ENCODE measurements at places on chromosomes 11 and 22. TPM values are rescaled to one million over a fixed set of nuclear protein-coding genes. Genes with fewer than 3 reads are reported as not detected.
A peak's percentile ranks its signal among the peaks of the same experiment; 100 is the strongest.

HTR3B gene
- total RNA-seq, result not detected

DNA sequence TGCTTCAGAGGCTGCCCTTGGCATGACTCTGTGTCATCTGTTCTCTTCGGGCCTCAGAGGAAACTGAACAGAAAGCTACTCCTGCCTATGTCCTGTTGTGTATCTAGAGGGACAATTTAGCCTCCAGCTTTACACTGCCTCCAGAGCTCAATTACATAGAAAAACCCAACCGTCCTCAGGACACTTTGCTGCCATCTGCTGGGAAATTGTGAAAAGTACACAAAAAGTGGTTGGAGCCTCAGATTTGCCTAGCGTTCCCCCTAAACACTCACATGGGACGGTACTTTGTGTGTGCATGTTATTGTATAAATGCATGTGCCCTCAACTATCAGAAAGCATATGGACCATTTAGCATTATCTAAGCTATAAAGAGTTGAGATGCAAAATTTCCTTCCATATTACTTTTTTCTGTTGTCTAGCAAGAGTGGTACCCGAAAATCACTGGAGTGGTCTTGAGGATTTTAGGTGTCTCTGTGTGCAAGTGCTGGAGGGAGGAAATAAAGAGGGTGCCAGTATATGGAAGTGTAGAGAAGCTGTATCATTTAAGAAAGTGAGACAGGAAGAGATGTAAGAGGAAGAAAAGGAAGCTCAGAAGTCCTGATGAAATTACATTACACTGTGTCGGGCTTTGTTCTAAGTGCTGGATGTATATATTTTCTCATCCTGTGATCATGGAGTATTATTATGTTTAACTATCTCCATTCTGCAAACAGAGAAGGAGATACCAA is 8.7 kb upstream of the MS4A4E start:
- DNase-seq, result peak; percentile 43
- peaks cover 32% of the 10 kb centered on the region for H3K27me3 ChIP-seq
- H3K4me3 ChIP-seq, result no peak overlapping the region
- no peaks in the 10 kb centered on the region for H3K4me1 ChIP-seq
- H3K36me3 ChIP-seq, result no peaks in the 10 kb centered on the region

APBB1 gene
- total RNA-seq, result 38.7 TPM

- no peaks in the 10 kb centered on the region for H3K4me1 ChIP-seq
- no peak overlapping the region for H3K27ac ChIP-seq
- H3K27me3 ChIP-seq, result no peaks in the 10 kb centered on the region
- H3K4me3 ChIP-seq, result no peak overlapping the region
Observed at GRCh38 chr22:32509045-32509444, 34.4 kb downstream of the FBXO7 start.

GRCh38 chr22:39535357-39535725 is 2.8 kb upstream of the RPS19BP1 start:
- H3K27ac ChIP-seq, result no peak overlapping the region
- no peak overlapping the region for H3K4me3 ChIP-seq
- no peak for DNase-seq
- H3K4me1 ChIP-seq, result peaks cover 33% of the 10 kb centered on the region
- H3K36me3 ChIP-seq, result peaks cover 13% of the 10 kb centered on the region

P2RX6 gene
- total RNA-seq, result 0.42 TPM

MUC6 gene
- total RNA-seq, result not detected

GRCh38 chr11:87366346-87366745 is 328.6 kb downstream of the TMEM135 start:
- H3K27me3 ChIP-seq, result peaks cover 17% of the 10 kb centered on the region
- no peak overlapping the region for H3K27ac ChIP-seq
- H3K36me3 ChIP-seq, result no peaks in the 10 kb centered on the region
- DNase-seq, result no peak
- no peaks in the 10 kb centered on the region for H3K4me1 ChIP-seq
- no peak overlapping the region for H3K4me3 ChIP-seq

PGA4 gene
- total RNA-seq, result not detected

TIGD3 gene
- total RNA-seq, result 1.1 TPM

TALDO1 gene
- total RNA-seq, result 293 TPM

DNA sequence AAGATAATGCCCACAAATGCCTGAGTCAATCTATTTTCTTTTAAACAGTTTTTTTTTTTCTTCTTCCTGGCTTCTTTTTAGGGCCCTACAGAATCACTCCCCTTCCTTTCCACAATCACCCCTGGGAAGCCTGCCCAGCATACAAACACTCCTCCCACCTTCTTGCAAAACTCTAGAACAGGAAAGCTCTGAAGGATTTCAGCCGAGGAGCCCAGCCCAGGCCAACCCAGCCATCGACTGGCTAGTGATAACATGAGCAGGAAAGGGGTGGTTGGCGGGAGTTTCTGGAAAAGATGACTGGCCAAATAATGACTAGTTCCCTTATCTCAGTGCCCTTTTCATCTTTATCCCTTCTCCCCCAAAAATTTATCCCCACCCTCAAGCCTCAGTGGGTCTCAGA is 68.2 kb downstream of the USP35 start:
- H3K4me3 ChIP-seq, result no peak overlapping the region
- H3K27ac ChIP-seq, result no peak overlapping the region
- DNase-seq, result no peak

NAGA gene
- 27.1 TPM for total RNA-seq

DNA sequence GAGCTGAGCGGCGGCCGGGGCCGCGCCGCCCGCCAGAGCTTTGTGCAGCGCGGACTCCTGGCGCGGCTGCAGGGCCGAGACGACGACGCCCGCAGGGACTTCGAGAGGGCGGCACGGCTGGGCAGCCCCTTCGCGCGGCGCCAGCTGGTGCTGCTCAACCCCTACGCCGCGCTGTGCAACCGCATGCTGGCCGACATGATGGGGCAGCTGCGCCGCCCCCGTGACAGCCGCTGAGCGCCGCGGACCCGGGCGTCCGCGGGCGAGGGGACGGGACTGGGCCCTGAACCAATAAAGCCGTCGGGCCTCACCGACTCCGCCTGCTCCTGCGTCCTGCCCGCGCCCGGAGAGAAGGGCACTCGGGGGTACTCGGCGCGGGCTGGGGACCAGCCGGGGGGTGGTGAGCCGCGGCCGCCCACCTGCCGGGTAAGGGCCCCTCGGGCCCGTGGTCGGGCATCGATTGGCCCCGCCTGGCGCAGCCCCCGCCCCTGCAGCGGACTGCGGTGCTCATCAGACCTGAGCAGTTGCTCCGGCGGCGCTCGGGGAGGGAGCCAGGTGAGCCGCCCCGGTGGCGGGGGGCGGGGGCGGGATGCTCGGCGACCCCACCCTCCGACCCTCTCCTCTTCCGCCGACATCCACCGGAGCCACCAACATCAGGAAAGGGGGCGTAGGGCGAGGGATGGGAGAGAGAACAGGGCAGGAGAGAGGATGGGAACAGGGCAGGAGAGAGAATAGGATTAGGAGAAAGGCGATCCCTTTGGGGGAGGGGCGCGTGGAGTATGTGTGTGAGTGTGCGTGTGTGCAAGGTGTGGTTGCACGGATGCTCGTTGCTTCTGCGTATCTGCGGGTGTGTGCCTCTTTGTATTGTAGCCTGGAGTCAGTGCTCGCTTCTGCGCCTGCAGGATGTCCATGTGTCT is at the start of gene TMEM25:
TSS of gene TMEM25 (plus strand) at position 510 of the 914 bp plus-strand sequence. CDS start 610 bp downstream, outside the sequence.
- peak within 1 kb of the TSS; percentile 58 for H3K27ac ChIP-seq
- H3K4me3 ChIP-seq, result peak within 1 kb of the TSS; percentile 79
- H3K27me3 ChIP-seq, result no peaks in the 10 kb centered on the region
- peaks cover 23% of the 10 kb centered on the region for H3K4me1 ChIP-seq

GRCh38 chr22:22785316-22786065 is 102.1 kb upstream of the IGLL5 start:
- H3K4me1 ChIP-seq, result peaks cover 22% of the 10 kb centered on the region
- H3K4me3 ChIP-seq, result no peak overlapping the region
- no peak for DNase-seq
- no peaks in the 10 kb centered on the region for H3K36me3 ChIP-seq
- H3K27me3 ChIP-seq, result peaks cover 6% of the 10 kb centered on the region

- H3K27ac ChIP-seq, result no peak overlapping the region
- H3K4me3 ChIP-seq, result no peak overlapping the region
- DNase-seq, result no peak
Observed at GRCh38 chr11:77122576-77123212, 5.4 kb upstream of the MYO7A start.

DNA sequence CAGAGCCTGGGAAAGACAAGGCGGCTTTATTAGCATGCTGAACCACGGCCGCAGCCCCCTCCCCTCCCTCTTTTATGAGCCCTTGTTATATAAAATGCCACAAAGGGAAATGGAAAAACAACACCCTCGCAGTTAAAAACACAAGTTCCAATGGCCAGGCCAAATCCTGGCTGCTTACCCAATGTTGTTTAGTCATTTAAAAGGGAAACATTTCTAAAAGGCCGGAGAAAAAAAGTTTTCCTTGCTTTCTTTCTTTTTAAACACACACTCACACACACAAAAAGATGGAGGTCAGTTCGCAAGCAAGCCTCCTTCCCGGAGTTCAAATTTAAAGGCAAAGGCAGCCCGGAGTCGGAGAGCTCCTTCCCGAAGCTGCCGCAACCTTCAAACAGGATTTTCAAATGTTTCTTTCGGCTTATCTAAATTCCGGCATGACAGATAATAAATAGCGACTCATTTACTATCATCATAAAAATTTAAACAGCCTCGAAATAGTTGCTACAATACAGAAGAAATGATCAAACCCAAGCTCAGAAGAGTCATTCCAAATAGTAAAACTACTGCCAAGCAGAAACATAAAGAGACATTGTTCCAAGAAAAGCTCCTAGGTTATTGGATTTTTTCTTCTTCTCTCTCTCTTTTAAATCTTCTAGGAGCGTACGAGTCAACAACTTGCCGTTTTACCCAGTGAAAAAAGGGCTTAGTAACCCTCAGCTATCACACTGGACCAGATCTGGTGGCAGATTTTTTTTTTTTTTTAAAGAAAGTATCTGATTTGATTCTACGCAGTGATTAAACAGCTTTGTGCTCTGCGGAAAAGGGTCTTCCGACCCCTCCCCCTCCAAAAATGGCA is 3.5 kb downstream of the PHF21B start:
- H3K36me3 ChIP-seq, result no peaks in the 10 kb centered on the region
- H3K4me1 ChIP-seq, result peaks cover 13% of the 10 kb centered on the region
- peaks cover 51% of the 10 kb centered on the region for H3K27me3 ChIP-seq
- no peak for DNase-seq
- H3K27ac ChIP-seq, result no peak overlapping the region
- no peak overlapping the region for H3K4me3 ChIP-seq

DNA sequence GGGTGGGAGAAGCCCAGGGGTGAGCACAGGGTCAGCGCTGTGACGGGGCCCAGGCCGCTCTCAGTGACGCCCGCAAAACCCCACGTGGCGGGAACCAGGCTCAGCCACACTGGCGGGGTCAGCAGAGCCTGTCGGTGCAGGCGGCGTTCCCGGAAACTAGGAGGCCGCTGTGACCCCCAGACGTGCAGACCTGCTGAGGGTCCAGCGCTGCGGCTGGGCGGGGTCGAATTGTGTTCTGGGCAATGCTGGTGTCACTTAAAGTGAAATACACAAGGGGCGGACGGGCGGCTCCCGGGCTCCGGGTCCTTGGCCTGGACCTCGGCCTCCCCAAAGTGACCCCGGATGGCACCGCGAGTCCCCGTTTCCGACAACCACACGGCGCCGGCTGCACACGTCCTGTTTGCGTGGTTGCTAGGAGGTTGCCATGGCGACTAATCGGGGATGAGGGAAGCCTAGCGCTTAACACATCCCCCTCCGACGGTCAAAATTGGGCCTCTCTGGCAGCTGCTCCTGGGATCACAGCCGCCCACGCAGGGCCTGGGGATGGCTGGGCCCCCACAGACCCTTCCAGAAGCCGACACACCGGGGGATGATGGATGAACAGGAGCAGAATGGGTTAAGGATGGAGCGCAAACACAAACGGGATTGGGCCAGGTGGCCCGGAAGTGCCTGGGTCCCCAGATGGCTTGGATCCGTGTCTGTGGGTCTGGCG is 81.7 kb upstream of the PRR5 start:
- H3K4me3 ChIP-seq, result no peak overlapping the region
- H3K27me3 ChIP-seq, result no peaks in the 10 kb centered on the region
- DNase-seq, result peak; percentile 93
- H3K36me3 ChIP-seq, result no peaks in the 10 kb centered on the region

Measured in activated CD8-positive, alpha-beta memory T cell treated with anti-CD3 and anti-CD28 coated beads, Interleukin-2, amount 10 ng/mL, durations not matched to agents 7 days and 5 days (primary cell).